HT1080 (cell line): ENCODE measurements at places on chromosomes 5 and 9. TPM values are rescaled to one million over a fixed set of nuclear protein-coding genes. Genes with fewer than 3 reads are reported as not detected.

Gene SLC34A3
- total RNA-seq: not detected in 2 replicates

Gene NTRK2
- not detected in 2 replicates for total RNA-seq

Gene GNAQ
- total RNA-seq: 12.0 and 14.6 TPM in 2 replicates

Gene GARIN3
- not detected in 2 replicates for total RNA-seq
